ENCODE measurements at places on chromosomes 4 and X.

DNA sequence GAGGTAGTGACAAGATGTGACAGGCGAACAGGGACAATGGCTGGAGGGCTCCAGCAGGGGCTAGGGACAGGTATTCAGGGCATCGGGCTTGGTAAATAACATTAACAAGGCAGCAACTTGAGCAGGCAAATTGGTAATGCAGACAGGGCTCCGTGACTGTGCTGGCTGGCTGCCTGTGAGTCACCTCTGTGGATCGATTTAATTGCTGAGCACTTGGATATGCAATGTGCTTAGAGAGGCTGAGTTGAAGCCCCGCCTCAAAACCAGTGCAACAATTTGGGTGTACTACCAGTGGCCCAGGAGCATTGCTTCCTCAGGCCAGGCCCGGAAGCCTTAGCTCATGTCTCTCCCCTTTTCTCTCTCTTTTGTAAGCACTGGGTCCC lies 19.5 kb downstream of the CNGA2 start:
- DNase-seq: no peak

DNA sequence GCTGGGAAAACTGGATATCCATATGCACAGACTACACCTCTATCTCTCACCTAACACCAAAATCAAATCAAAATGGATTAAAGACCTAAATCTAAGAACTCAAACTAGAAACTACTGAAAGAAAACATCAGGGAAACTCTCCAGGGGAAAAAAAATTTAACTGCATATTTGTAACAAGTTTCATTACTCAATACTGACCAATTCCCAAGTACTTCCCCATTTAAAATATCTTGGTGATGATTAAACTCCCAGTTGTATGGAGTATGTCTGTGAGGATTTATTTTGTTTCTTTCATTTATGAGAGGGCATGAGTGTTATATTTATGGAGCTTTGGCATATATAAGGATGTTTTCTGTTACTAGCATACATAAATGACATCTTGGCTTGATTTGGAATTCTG lies 112.3 kb upstream of the IL15 start:
- no peak for DNase-seq

DNA sequence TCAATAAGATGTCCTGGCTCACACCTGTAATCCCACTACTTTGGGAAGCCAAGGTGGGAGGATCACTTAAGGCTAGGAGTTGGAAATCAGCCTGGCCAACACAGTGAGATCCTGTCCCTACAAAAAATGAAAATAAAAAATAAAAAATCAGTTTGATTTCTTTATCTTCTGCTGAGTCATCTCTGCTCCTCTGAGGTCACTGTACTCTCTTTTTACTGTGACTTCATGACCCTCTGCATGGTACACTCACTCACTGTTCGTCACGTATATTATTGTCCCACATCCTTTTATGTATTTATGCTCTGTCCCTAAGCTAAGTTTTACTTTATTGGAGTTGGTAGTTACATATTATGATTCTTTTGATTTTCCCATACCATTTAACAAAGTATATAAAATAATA lies 333.3 kb downstream of the PCDH7 start:
- DNase-seq: no peak

DNA sequence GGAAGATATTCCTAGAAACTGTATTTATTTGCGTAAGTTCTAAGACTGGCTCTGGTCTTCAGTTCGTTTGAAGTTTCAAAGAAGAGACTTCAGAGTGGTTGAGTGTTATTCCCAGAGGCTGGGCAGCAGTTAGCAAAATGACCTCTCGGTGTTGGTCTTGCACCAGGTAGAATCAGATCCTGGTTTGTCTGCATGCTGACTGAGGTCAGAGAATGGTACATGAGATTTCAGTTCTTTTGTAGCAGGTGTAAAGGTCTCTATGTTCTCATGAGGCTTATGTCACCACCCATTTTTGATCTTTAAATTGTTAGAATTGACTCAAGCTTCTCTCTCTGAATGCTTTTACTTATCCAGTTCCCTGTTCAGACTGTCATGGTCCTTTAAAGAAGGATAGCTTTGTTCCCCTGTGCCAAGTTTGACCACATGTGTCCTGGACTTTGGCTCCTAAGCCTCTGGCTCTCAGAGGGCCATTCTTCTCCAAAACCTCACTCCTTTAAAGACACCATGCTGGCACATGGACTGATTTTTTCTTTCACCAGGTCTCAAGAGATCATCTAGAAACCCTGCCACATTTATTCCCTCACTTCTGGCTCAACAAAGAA lies 355.8 kb upstream of the BOD1L1 start:
- no peak for DNase-seq

DNA sequence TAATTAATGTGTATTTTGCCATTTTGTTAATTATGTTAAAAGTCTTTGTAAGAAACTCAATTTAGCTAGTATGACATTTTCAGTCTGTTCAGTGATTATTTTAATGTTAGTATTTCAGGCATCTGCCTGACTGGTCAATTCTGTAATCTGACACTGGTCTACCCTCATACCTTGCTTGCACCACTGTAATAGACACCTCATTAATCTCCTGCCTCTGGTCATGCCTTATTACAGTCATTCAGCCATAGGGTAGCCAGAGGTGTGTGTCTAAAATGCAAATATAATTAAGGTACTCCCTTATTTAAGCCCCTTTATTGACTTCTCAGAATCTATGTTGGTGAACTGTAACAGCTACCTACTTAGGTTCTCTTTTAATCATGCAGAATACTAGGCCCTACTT lies 861.1 kb upstream of the IGFBP7 start:
- no peak for DNase-seq

- no peak for DNase-seq
Observed at GRCh38 chr4:56272003-56272402, 115.3 kb downstream of the AASDH start.

DNA sequence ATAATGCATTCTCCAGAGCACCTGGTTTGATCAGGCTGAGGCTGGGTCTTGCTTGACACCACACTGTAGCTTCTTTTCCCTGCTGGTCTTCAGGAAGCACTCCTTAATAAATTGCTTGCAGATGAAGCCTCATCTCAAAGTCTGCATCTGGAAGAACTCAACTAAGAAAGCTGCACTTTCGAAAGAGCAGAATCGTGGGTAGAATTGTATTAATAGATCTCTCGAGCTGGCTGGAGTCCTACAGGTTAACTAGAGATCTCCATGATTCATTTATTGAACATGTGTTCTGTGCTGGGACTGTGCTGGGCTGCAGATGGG lies 152.7 kb downstream of the STK32B start:
- no peak for DNase-seq

DNA sequence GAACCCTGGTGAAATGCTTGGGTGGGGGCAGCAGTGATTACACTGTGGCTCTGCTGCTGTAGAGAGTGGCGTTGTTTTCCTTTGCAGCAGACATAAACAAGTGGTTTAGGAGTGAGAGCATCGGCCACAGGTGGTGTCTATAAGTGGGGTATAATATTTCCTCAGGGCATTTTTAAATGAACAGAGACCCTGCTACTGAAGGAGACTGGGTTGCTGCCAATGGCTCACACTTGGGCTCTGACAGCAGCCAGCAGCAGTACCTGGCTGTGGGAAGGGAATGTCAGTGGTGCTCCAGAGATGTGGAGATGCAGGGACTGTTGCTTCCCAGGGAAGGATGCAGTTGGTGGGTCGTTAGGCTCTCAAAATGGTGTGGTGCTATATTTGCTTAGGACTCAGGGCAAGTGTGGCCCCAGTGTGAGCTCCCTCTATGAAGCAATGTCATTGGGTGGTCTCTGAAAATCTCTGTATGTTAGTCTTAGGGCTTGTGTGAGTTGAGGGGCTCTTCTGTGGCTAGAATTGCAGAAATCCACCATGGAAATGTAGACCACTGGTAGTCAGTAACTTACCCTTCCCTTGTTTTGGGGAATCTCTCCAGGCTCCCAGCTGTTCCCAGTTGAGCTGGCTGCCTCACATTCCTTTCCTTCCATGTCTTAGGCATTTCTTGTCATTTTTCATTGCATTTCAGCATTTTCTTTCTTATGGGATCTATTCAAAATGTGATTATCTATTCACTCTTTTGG lies 1023.0 kb upstream of the GRID2 start:
- no peak for DNase-seq

GRCh38 chrX:115562480-115562847 lies 1.5 kb downstream of the PLS3 start:
- DNase-seq: no peak

DNA sequence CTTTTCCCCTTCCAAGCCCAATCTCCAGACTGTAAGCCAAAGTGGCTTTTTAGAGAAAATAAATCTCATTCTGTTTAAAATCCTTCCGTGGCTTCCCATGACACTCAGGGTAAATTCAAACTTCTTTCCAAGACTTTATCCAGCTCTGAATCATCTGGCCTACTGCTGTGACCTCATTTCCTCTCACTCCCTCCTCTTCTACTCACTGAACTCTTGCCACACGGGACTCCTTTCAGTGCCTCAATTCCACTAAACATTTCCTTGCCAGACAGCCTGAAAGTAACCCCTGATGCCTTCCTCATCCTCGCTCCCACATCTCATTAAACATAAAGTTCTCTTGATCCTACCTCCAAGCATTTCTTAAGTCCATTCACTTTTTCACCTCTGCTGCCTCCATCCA lies 27.8 kb upstream of the RNF128 start:
- DNase-seq: no peak

DNA sequence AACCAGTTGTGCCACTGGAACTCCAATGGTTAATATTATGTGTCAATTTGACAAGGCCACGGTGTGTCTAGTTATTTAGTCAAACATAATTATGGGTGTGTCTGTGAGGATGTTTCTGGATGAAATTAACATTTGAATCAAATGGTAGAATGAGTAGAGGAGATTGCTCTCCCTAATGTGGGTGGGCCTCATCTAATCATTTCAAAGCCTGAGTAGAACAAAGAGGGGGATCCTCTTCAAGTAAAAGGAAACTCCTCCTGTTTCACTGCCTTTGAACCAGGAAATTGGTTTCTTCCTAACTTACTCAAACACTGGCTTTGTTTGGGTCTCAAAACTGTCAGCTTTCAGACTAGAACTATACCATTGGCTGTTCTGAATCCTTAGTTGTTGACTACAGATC lies 1692.1 kb downstream of the PCDH19 start:
- DNase-seq: no peak

DNA sequence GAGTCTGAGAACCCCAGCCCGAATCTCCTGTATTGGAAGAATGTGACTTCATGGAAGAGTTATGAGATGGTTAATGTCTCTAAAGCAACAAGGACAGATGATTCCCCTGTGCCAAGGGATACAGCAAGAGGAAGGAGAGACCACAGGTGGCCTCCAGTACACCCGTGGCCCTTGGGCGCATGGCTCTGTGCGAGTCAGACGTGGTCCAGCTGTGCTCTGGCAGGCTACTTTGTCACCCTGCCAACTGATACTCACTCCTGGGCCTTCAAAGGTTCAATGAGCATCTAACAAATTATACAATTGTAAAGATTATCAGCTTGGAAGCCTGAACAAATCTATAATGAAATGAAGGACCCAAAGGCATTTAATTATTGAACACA lies 71.7 kb downstream of the NYX start:
- no peak for DNase-seq

GRCh38 chr4:112853662-112854256 lies 195.7 kb upstream of the ANK2 start:
- no peak for DNase-seq

DNA sequence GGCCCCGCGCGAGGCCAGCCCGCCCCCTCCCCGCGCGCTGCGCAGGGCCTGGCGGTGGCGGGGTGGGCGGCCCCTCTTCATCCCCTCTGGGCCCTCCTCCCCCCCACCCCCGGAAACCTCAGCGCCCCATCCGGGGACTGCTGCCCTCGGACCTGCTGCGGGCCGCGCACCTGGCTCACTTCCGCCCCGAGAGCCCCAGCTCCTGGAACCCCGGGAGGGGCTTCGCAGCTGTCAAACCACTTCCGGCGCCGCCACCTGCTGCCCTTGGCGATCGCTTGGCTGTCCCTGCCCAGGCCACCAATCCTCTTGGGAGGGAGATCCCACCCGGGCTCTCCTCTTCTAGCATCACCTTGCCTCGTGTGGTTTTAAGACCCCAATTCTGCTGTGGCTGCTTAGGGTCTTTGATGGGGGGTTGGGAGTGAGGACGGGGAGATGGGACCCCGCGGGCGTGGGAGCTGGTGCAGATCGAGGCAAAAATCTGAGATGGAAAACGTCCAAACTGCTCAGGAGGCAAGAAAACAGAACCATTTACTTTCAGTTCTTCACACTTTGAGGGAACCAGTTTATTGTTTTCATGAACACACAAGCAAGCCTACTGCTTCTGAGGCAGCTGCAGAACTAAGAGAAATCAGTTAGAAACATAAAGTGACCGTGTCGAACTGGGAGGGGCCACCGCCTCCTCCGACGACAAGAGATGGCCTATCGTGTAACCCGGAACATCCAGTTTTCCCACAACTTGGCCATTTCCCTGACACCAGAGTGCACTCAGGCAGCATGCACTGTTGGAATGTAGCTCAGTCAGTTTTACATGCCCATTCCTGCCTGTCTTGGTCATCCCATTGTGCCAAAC lies 754 bp downstream of the MTMR1 start:
- peak; percentile 77 for DNase-seq

DNA sequence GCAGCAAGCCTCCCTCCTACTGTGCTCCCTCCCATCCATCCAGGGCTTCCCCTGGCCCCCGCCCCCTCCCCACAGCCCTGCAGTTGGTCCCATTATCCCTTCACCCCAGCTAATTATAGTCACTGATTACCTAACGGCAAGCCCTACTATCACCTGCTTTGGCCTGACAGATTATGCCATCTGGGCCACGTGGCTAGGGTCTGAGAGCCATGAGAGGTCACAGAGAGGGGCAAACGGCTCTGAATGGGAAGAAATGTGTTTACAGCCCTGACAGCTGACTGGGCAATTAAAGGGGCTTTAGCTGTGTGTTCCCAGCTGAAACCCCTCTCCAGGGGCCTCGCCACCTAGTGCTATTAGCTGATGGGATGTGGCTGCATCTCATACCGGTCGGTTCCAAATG lies 134.4 kb upstream of the CPEB2 start:
- DNase-seq: no peak

DNA sequence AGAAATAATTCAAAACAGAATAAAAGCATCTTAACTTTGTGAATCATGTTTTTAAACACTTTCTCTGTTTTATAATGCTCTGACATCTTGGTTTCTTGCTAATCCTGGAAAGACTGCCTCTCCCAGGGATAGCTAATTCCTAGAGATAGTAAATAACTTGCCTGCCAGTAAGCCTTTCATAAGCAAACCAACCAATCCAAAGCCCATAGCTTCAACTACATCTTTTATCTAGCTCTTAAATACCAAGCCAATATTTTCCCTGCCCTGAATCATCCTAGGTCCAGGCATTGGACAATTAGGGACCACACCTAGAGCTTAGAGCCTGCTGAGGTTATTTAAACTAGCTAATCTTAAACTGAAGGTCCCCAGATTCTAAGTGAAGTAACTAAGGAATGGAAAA lies 223.7 kb upstream of the DIPK2B start:
- DNase-seq: no peak

DNA sequence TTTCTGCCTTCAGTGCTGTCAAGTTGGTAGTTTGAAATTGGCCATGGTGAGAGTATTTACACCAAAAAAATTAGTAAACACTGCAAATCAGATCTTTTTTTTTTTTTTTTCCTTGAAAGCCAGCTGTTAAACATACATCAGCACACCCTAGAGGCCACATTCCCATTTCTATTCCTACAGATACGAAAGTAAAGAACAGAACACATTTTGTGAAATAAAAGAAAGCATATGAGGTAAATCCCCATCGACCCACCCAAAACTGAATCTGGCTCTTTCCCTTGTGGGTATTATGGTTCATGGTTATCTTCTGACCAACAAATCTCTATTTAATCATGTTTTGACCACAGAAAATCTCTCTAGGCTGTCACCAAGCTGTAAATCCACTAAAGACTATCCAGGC lies 41.8 kb upstream of the AP1AR start:
- DNase-seq: no peak

GRCh38 chr4:123750044-123750443 lies 353.4 kb downstream of the SPRY1 start:
- no peak for DNase-seq

- DNase-seq: no peak
Observed at GRCh38 chr4:94507281-94507680, 55.5 kb downstream of the PDLIM5 start.

Data from stimulated activated effector memory CD8-positive, alpha-beta T cell treated with anti-CD3 and anti-CD28 coated beads, Interleukin-12 subunit alpha, Interleukin-12 subunit beta, amount 100 ng/mL, for 72 hours (primary cell).